T-helper 1 cell (primary cell): ENCODE measurements at places on chromosomes 4 and X.
A peak's percentile ranks its signal among the peaks of the same experiment; 100 is the strongest.

DNA sequence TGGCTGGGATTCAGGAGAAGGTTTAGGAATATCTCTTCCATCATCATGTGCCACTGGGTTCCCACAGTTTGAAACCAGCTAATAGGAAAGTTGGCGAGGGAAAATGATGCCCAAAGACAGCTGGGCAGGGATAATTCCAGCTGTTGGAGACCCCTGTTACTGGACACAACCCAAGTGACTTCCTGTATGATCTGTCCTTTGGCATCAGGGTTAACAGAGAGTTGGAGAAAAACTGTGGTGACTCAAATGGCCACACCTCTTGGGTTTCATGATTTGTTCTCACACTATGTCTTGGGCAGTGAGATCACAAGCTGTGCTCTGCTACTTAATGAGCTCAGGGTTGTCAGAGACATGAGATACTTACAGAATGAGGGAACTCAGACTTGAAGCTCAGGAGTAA lies 3.8 kb downstream of the FGF16 start:
- DNase-seq, result no peak

GRCh38 chrX:136162827-136163570 lies 15.7 kb downstream of the FHL1 start:
- DNase-seq, result peak; percentile 17

- DNase-seq, result no peak
These were observed 107.4 kb upstream of the SLC4A4 start for GRCh38 chr4:71231129-71232055.

DNA sequence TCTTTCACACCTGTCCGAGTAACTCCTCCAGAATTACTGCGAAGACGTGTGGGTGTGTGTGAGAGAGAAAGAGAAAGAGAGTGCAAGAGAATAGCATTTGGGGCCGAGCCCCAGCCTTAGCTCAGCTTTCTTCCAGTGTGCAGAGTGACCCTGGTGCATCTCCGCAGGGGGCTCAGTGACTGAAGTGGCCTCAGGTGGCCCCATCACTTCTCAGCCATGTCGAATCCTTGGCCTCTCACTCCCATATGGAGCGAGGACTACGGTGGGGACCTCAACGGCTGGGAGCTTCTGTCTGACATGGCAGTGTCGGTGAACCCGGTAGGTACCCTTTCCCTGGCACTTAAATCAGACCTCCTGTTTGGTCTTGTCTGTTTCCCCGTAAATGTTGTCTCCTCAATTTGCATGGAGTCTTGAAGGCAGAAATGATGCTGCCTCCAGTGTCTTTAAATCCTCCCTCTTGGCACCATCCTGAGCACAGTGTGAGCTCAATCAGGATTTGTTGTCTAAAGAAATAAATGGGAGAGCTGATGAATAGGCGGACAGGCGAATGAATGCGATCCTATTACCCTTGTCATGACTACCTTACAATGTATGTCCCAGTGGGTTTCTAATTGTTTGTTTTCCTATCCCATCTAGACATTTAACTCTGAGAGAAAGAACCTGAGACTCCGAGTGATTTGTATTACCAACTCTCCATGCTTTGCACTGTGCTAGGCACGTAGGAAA lies 305.9 kb downstream of the AFF2 start:
- DNase-seq, result no peak

DNA sequence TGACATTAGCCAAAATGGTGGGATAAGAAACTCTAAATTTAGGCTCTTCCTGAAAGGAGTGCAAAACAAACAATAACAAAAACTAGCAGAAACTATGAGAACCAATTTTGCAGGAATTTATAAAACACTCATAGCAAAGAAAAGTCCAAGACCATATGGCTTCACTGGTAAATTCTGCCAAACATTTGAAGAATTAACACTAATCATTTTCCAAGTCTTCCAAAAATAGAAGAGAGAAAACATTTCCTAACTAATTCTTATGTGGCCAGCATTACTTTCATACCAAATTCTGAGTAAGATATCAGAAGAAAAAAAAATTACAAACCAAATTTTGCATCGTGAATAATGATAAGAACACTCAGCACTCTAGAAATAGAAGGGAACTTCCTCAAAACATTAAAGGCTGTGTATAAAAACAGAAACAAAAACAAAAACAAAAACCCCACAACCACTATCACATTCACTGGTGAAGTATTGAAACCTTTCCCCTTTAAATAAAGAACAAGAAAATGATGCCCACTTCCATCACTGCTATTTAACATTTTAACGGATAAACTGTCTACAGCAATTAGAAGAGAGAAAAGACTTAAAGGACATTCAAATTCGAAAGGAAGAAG lies 524.3 kb upstream of the GALNTL6 start:
- no peak for DNase-seq

GRCh38 chrX:87896057-87896456 lies 378.5 kb downstream of the KLHL4 start:
- no peak for DNase-seq

GRCh38 chr4:11428231-11428898 lies at the start of gene HS3ST1:
HS3ST1 (minus strand) TSS chr4:11428894; CDS start chr4:11400005, 28,889 bp downstream.
- no peak for DNase-seq

- DNase-seq, result no peak
These were observed 822.1 kb upstream of the GALNTL6 start for GRCh38 chr4:170990989-170991589.

DNA sequence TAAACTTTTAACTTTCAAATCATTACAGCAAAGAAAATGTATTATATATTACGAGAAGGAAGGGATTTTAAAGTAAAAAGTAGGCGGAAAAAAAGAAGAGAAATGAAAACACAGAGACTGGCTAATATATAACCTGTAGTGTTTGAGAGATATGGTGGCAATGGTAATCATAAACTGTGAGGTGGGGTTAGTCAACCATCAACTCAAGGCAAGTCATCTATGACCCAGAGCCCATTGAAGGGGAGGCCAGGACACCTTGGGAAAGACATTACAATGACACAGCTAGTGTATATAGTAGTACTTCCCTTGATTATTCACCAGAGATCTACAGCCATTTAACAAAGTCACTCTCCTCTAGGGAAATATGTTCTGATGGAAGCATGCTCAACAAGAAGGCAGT lies 423.9 kb upstream of the PITX2 start:
- DNase-seq, result no peak

GRCh38 chr4:77127215-77127614 lies 29.8 kb upstream of the CCNG2 start:
- no peak for DNase-seq

GRCh38 chr4:188113156-188113555 lies 3.8 kb upstream of the TRIML2 start:
- DNase-seq, result no peak

DNA sequence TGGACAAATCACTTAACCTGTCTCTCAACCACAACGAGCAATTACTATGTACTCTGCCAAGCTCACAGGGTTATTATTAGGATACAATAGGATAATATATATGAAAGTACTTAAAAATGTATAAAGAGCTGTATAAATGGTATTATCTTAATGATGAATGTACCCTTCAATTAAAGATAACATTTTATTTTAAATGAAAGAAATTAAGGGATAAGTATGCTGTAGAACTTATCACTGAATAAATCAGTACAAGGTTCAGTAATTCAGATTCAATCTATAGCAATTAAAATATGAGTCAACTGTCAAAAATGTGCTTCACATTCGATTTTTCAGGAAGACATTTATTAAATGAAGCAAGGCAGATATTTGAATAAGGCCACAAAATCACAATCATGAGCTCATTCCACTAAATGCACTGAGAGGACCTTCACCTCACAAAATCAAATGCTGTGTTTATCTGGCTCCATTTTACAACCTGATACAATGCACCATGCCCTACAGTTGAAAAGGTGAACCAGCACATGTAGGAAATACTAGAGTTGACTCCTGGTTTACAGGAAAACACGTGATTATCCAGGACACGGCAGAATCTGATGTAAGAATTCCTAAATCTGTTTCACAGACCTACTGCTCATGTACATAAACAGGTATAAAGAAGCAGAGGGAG lies 4.4 kb downstream of the LRCH2 start:
- DNase-seq, result no peak

GRCh38 chrX:79107891-79108718 lies 36.4 kb upstream of the GPR174 start:
- peak; percentile 78 for DNase-seq

DNA sequence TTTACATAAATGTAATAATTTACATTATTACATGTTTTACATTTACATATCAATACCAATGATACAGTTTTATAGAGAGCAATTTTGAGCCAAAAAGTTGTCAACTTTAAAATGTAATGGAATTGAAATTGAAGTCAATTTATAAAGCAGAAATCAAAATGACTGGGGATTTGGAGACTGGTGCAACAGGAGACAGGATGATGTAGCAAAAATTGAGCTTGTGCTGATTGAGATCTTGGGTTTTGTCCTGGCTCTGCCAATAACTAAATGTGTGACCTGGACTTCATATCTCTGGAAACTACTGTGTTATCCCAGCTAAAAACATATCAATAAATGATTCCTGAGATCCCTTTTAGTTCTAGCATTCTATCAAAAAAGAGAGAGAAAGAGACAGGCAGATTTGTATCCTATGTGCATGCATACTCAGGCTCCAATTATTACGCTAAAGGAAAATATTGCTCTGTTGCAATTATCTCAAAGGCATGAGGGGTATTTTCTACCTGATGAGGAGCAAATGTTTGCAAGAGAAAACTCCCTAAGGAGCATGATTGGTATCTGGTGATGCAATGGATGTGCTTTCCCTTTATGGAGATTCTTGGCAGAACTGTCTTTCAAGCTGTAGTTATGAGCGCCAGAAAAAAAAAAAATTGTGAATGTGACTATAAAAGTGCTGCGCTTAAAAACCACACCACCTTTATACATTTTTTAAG lies 14.7 kb downstream of the EXOC1L start:
- no peak for DNase-seq

DNA sequence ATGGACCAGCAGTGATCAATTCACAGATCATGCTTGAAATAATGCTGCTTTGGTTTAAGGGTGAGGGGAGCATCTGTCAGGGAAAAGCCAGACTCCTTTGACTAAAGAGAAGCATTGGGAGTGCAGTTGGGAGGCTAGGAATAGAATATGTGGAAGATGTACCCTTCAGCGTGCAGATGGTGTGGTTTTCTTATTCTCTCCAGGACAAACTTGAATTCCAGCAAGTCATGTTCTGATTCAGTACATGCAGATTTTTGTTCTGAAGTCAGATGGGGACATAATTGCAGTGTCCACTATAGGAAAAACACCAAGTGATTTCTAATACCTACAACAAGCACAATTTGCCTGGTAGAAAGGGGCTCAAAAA lies 99.0 kb upstream of the LIMCH1 start:
- no peak for DNase-seq

DNA sequence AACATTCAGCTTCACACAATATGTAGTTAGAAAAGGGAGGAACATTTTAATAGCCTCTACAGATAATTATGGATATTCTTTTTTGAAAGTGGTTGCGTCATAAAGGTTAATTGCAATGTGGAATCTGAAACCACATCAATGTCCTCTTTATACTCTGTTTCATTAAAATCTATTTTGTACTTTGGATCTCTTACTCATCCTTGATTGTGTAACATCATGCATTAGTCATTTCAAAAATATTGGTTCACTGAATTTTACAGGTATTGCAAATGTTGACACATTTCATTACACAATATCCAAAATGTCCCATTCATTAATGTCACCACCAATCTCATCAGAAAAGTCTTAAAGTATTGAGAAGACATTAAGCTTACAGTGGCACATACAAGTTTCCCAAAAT lies 62.7 kb upstream of the USP9X start:
- DNase-seq, result no peak

- DNase-seq, result no peak
These were observed 273.3 kb downstream of the ANK2 start for GRCh38 chr4:113322736-113323135.

GRCh38 chr4:60344908-60345307 lies 855.2 kb upstream of the ADGRL3 start:
- no peak for DNase-seq

DNA sequence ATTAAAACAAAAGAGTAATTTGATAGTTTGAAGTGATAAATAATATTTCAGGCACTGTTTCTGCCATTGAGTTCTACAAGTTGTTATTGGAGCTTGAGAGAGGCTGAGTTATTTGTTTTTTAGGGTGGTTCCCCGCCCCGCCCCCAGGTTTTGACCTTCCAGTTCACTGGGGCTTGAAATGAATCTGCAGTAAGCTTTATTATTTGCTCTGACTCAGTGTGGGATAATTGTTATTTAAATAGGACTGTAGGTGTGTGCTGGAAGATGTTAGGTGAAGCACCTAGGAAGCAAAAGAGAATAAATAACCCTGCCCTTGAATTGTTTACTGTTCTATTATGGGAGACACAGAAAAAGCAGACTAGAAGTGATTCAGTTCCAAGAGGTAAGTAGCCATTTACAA lies 81.2 kb upstream of the KCNIP4 start:
- DNase-seq, result no peak

DNA sequence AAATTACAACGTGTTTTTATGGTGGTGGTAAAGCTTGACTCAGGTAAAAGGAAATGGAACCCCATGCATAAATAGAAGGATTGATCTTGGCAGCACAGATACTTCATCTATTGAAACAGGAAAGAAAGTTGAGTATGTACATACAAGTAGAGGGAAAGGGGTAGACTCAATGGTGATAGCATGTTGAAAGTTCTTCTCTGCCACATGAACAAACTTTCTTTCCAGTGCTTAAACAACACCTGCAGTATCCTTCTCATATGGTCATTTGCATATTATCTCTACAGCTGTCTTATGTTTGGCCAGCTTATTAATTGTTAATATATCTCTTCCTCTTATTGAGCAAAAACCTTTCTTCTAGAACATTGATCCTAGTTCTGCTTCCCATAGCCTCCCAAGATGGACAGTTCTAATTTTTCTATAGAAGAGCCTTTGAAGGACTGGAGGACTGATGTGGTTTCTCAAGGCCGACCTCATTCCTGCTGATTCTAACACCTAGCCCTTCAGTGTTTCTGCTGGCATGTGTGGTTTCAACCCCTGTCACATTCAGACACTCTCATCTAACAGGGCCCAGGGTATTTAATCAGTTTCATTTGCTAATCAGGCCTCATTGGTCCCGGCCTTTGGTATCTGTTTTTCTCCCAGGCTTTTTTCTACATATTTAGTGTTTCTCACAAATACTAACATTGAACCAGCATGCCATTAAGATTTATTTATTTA lies 108.1 kb upstream of the SPRY1 start:
- DNase-seq, result no peak

- DNase-seq, result no peak
These were observed 99.8 kb upstream of the H2AZ1 start for GRCh38 chr4:100049872-100050271.

DNA sequence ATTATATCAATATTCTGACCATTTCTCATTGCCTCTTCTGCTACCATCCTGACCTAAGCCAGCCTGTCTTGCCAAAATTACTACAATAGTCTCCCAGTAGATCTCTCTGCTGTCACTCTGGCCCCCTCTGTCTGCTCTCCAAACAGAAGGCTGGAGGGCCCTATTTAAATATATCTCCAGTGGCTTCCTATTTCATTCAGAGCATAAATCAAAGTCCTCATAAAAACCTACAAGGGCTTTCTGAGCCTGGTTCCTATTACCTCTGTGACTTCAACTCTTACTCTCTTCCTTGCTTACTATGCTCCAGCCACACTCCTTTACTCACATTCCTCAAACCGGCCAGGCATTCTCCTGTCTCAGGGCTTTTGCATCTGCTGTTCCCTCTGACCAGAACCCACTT lies 19.0 kb downstream of the IGSF1 start:
- DNase-seq, result no peak
